ENCODE measurements at places on chromosomes 11 and 22. TPM values are rescaled to one million over a fixed set of nuclear protein-coding genes. Genes with fewer than 3 reads are reported as not detected.

GRCh38 chr11:114796954-114797721, 118.8 kb downstream of the NXPE2 start:
- no peaks in the 10 kb centered on the region for H3K4me1 ChIP-seq
- no peak for DNase-seq
- H3K36me3 ChIP-seq, result no peaks in the 10 kb centered on the region
- peaks cover 9% of the 10 kb centered on the region for H3K27me3 ChIP-seq
- no peak overlapping the region for H3K4me3 ChIP-seq

DNA sequence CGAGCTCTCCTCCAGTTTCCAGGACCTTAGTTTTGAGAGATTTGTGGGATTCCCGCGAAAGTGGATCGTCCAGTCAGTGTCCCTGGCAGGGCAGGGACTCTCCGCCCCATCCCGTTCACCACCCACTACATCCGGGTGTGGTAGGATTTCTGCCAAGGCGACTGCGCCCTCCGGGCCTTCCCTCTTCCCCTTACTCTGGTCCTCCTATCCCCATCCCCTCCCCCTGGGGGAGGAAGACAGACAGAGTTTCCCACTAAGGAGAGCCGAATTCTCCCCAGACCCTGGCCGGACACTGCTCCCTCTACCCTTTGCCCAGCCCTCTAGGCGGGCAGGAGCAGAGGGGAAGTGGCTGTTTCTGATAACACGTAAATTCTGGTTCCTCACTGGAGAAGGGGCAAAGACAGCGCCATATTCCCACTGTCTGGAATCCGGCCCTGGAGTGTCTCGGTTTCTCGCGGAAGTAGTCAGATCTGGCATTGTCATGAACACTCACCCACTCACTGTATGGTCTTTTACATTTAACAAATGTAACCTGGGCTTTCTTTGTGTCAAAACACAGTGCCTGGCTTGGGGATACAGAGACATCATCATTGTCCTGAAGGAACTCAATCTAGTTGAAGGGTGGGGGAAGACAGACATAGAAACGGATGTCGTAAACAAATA, 1.1 kb upstream of the NECTIN1 start:
- peaks cover 63% of the 10 kb centered on the region for H3K27me3 ChIP-seq
- no peak for DNase-seq
- H3K36me3 ChIP-seq, result no peaks in the 10 kb centered on the region
- H3K4me3 ChIP-seq, result peak overlapping the region; percentile 71

DNA sequence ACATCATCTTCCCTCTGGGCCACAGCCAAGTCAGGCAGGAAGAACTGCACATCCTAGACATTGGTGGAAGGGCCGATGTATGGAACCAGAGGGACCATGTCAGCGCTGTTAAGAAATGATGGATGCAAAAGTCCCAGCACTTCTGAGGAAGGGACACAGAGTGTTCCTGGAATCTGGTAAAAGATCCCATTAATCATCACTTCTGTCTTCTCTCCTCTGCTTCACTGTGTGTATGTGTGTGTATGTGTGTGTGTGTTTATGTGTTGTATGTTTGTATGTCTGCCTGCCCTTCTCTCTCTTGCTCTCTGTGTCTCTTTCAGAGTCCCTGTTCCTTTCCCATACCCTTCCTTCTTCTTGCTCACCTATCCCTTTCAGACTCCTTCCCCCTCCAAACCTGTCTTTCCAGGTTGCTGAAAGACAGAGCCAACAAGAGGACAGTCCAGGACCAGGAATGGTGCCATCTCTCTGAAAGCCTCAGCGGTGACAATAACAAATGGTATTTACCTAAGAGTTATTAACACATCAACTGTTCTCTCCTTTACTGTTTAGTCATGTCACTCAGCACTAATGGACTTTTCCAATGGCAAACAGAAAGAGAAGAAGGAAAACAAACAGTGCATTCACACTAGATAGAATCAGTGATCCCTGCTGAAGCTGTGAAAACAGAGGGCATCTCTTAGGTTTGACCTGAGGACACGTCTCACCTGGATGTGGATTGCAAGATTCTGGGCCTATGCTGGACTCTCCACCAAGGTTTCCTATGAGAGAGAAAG, 47.1 kb downstream of the EHF start:
- no peak overlapping the region for H3K4me3 ChIP-seq

DNA sequence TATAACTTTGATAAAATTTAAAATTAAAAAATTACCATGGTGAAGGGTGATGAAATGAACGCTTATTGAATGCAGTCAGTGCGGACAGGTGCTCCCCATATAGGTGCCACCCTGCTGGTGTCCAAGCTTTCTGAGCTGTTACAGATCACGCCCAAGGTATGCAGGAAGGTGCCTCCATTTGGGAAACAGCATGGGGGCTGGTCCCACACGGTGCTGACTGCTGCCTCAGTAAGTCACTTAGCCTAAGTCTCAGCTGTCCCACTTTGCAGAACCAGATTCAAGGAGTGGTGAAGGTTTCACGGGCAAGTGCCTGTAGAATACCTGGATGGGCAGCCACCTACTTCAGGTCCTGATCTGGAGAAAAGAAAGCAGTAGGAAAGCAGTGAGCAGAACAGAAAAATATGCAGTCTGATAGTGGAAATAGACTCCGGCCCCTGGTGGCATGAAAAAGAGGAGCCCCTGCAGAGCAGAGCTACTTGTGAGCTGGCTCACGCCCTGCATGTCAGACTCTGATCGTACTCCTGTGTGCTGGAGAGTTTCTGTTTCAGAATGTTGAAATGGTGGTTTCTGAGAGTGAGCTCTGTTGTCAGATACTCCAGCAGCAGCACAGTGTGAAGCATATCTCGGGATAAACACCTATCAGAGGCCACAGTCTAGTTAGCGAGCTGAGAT, 33.2 kb downstream of the ADORA2A start:
- H3K27ac ChIP-seq, result peak overlapping the region; percentile 7
- no peak for DNase-seq
- H3K4me3 ChIP-seq, result peak overlapping the region; percentile 15
- no peaks in the 10 kb centered on the region for H3K36me3 ChIP-seq
- H3K27me3 ChIP-seq, result no peaks in the 10 kb centered on the region

DNA sequence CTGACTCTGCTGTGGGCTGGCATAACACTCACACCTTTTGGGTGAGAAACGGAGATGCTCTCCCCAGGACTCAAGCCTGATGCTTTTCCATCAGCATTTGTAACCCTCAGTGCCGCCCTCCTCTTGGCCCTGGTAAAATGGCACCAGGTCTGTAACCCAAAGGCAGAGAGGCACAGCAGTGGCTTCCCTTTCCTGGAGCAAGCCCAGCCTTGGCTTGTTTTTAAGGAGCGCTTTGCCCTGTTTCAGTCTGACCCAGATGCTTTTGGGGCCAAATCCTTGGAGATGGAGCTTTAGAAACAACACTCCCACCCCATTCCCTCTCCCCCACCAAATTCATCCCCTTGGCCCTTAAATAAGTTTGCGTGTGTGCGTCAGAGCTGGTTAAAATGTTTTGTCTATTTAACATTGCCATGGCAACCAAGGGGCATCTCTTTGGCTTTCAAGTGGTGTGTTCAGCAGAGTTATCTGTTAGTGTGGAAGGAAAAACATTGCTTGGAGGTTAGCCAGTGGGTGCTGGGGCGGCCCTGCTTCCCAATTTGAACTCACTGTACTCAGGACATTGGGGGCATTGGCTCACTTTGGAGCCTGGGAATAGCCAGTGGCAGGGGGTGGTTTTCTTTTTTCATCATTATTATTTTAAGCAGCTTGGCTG, 134.1 kb downstream of the NAV2 start:
- H3K4me3 ChIP-seq, result no peak overlapping the region
- no peak overlapping the region for H3K27ac ChIP-seq
- H3K36me3 ChIP-seq, result no peaks in the 10 kb centered on the region
- no peaks in the 10 kb centered on the region for H3K4me1 ChIP-seq
- DNase-seq, result no peak

DNA sequence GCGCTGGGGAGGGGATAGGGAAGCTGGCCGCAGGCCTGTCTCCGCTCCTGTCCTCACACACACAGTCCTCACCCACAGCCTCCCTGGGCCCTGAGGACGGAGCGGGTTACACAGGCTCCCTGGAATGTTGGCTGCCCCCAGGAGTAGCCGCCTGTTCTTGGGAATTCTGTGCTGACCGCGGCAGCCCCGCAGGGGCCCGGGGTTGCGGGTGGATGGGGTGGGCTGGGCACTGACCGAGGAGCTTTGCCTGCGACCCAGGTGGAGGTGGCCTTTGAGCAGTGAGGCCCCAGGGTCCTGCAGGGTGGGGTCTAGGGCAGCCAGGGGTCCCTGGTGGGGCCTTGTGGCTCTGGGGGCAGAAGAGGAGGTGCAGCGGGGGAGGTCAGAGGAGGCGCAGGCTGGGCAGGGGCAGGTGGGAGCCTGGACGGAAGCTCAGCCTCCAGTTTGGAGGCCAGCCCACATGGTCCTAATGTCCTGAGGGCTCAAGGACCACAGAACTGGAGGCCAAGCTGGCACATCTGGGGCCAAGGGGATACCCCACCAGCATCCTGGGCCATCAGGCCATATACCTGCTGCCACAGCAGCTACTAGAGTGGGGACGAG, 6.6 kb upstream of the MRGPRG start:
- no peak overlapping the region for H3K27ac ChIP-seq
- no peak for DNase-seq
- no peaks in the 10 kb centered on the region for H3K36me3 ChIP-seq

The OR4D5 gene
- not detected for total RNA-seq

The ZNF214 gene
- total RNA-seq, result not detected

The MAPK8IP2 gene
- total RNA-seq, result 0.39 TPM

Measured in activated naive CD8-positive, alpha-beta T cell treated with anti-CD3 and anti-CD28 coated beads, Interleukin-2, amount 10 ng/mL, durations not matched to agents 7 days and 5 days (primary cell).